ENCODE measurements at places on chromosomes 11 and 22.
A peak's percentile ranks its signal among the peaks of the same experiment; 100 is the strongest.

GRCh38 chr11:93143186-93143585, 54.6 kb downstream of the SLC36A4 start:
- peak; percentile 85 for DNase-seq

DNA sequence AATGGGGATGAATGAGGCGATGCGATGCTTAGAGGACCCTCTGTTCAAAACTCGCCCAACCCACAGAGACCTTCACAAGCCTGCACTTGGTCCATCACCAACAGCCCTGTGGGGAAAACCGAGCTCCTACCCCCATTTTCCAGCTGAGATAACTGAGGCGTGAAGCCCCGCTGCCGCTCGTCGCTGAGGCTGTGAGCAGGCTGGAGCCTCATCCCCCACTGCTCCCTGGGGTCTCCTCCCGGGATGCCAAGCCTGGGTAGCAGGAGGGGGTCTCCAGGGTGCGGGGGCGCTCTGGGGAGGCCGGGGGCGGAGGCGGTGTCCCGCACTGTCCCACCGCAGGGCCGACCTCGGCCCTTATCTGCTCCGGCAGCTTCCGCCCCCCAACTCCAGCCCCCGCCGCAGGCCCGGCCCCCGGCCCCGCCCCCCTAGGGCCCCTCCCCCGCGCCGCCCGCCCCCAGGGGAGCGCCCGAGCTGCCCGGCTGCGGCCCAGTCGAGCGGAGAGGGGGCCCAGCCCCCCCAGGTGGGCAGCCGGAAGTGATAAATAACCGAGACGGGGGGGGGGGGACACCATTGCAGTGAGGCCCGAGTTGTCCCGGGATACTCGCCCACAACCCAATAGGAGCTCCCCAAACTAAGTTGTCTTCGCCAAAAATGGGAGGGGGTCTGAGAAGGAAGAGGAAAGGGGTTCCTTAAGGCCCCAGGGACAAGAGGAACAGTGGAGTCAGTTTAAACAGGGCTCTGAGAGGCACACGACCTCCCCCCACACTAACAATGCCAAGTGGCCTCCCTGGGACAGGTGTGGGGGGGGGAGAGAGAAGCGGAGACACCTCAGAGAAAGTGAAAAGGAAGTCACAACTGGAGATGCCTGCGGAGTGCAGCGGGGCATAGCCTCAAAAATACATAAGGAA, 8.3 kb upstream of the SLC39A13 start:
- no peak for DNase-seq

- no peak for DNase-seq
These were observed 96.6 kb downstream of the BCR start for GRCh38 chr22:23276656-23277582.

DNA sequence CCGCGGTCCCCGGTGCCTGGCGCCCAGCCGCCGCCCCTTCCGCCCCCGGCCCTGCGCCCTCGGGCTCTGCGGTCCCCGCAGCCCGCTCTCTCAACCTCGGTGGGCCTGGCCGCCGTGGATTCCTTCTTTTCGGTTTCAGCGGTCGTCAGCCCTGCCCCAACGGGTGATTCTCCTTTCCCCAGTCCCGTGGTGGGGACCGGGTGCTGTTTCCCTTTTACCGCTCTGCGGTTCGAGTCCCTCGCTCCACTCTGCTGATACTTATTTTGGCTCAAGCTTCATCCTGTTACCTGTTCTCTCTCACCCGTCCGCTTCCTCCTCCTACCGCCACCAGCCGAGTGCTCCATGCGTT, 494 bp downstream of the ZDHHC5 start:
- peak; percentile 22 for DNase-seq

GRCh38 chr11:45816614-45817013, 11.7 kb downstream of the SLC35C1 start:
- no peak for DNase-seq

DNA sequence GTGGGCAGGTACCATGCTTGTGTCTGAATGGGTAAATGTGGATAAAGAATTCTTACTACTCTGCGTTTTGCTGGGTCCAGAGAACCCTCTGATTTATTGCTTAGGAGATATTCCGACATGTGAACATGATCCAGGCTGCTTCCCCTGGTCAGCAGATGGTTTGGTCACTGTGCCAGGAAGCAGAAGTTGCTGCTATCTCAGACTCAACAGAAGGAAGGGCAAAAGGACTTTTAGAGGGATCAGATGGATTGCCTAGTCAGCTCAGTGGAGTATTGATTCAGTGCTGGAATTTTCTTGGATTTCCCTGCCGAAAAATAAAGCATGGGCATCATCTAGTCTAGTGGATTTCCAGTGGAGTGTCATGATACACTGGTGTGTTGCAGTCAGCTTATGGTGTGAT, 440.1 kb downstream of the NTM start:
- no peak for DNase-seq

DNA sequence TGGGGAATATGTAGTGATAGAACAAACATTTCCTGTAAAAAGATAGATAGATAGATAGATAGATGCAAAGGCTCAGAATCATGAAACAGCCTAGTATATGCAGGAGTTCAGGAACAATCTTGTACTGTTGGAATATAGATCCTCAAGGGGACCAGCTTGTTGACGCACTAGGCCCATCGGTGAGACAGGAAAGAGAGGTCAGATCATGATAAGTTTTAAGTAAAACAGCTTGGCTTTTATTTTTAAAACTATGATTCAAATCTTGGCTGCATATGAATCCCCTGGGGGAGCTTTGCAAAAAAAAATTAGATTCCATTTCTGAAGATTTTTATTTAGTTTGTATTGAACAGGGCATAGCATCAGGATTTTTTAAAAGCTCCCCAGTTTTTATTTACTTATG, 185.8 kb downstream of the TRPC6 start:
- no peak for DNase-seq

- DNase-seq, result no peak
These were observed 347.8 kb downstream of the CNTN5 start for GRCh38 chr11:99368583-99368982.

DNA sequence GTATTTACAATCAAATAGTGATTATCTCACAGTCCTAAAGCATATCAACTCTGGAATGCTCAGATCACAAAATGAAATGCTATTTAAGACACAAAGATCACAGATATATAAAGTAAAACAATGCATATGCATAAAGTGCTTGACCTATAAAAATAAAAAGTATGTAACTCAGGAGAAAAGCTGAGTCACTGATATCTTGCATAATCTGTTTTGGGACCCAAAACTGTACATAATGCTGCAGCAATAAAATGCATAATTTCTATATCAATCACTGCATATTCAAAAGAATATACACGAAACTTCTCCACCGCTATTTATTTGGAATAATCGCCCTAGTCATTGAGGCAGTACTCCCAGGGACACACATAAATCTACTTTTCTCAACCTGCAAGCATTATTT, 34.9 kb upstream of the GRIA4 start:
- DNase-seq, result no peak

DNA sequence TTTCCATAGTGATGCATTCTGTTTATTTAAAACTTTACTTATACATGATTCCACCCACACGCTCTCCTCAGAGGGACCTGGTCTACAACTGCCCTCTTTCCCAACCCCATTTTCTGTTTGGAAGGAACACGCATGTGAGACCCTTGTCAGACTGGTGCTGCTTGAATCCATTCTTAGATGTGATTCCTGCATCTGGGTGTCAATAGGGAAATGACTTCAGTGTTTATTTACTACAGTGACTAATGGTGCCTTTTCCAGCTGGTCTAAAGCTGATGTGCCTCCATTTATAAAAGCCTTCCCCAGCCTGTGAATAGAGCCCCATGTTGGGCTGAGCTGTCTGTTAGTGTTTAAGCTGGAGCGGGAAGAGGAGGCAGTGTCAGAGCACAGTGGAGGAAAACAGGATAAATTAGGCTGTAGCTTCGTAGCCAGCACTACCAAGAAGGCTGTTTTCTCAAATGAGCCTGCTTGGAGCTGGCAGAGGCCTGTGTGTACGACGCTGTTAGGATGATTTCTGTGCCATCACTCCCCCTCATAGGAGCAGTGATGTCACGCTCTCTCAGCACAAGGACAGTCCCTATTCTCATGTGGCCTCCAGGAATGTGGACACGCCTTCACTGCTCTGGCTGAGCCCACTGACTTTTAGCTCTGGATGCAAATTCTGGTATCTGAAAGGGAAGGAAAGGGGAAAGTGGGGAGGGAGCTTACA, 18.9 kb upstream of the C11orf96 start:
- DNase-seq, result peak; percentile 67

- DNase-seq, result no peak
These were observed 20.2 kb downstream of the PACS1 start for GRCh38 chr11:66090288-66090687.

GRCh38 chr22:49204599-49205482, 622.8 kb downstream of the BRD1 start:
- no peak for DNase-seq

- peak; percentile 12 for DNase-seq
These were observed 9.0 kb downstream of the RBX1 start for GRCh38 chr22:40960145-40960544.
